ENCODE measurements at places on chromosomes 12 and 14.

GRCh38 chr12:131164096-131164872 lies 210.6 kb downstream of the ADGRD1 start:
- DNase-seq: no peak

DNA sequence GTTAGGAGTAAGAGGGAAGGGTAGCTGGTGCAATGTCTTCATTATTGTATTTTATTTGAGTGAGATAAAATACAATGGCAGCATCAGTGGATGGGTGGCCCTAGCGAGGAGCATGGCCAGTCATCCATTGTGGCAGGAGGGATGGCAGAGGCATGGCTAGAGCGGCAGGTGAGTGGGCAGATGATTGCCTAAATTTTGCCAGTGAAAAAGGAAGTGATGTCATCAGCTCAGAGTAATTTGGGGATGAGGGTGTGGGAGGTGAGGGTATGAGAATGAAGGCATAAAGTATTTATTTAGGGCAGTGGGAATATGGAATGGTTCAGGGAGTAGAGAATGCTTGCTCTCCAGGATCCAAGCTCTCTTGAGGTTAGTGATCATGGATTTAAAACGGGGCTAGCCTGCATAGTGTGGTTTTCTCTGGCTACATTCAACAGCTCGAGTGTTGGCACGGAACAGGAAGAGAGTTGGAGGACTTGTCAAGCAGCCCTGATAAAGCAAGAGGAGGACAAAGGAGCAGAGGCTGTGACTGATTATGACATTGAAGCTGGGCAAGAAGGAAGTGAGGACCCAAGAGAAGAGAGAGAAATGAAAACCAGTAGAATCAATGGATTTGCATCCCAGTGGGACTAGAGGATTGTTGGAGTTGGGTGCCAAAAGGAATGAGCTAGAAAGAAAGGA lies 18.7 kb upstream of the SERPINA6 start:
- no peak for DNase-seq

DNA sequence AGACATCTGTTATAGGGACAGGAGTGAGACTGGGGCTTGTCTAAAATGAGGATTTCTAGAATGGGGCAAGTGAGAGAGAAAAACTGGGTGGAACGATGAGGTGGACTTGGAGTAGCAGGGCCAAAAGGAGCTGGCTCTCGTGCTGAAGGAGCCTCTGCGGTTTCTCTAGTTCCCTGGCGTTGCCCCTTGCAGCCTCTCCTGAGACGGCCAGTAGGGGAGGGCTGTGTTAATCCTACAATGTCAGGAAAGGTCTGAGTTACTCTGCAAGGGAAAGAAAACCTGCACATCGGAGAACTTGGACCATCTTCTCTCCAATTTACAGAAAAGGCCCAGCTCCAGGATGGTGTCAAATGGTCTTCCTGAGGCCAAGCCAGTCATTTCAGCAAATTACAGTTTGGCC lies 963.8 kb upstream of the FLRT2 start:
- DNase-seq: no peak

DNA sequence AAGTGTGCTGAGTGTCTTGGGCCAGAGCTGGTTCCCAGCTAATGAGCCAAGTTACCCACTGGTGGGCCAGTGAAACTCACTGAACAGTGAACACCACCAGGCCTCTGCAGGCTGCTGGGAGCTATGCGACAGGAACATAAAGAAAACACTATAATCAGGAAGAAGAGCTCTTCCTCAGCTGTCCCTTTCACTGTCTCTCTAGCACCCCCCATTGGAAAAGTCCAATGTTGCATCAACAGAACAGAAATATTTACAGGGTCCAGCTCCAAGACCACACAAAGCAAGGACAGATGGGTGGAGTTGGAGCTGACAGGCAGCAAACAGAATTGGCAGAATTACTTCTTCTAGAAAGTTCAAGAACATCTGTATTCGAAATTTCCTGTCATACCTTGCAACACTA lies 903.6 kb upstream of the TMEM132C start:
- no peak for DNase-seq

- DNase-seq: no peak
Observed at GRCh38 chr12:63897931-63898330, 53.4 kb downstream of the SRGAP1 start.

All from stimulated activated CD4-positive, alpha-beta T cell treated with anti-CD3 and anti-CD28 coated beads, Interleukin-4, amount 100 ng/mL, for 1 hour (primary cell).